ENCODE measurements at places on chromosomes 1 and 21. TPM values are rescaled to one million over a fixed set of nuclear protein-coding genes. Genes with fewer than 3 reads are reported as not detected.

NUAK2 gene
- total RNA-seq = 17.7 TPM

SUSD4 gene
- not detected for total RNA-seq

CFHR3 gene
- total RNA-seq = not detected

FCMR gene
- total RNA-seq = 1.1 TPM

LCE1D gene
- not detected for total RNA-seq

KCNQ4 gene
- total RNA-seq = 0.68 TPM

FAM89A gene
- 86.2 TPM for total RNA-seq

ELAVL4 gene
- not detected for total RNA-seq

VSIG8 gene
- not detected for total RNA-seq

CACHD1 gene
- 8.2 TPM for total RNA-seq

SASS6 gene
- total RNA-seq = 1.9 TPM

ADCY10 gene
- total RNA-seq = 0.06 TPM

PTAFR gene
- total RNA-seq = not detected

GLMN gene
- total RNA-seq = 11.7 TPM

PROK1 gene
- total RNA-seq = not detected

GRCh38 chr1:223886516-223886921, 40.8 kb upstream of the TP53BP2 start:
- DNase-seq = no peak

DNA sequence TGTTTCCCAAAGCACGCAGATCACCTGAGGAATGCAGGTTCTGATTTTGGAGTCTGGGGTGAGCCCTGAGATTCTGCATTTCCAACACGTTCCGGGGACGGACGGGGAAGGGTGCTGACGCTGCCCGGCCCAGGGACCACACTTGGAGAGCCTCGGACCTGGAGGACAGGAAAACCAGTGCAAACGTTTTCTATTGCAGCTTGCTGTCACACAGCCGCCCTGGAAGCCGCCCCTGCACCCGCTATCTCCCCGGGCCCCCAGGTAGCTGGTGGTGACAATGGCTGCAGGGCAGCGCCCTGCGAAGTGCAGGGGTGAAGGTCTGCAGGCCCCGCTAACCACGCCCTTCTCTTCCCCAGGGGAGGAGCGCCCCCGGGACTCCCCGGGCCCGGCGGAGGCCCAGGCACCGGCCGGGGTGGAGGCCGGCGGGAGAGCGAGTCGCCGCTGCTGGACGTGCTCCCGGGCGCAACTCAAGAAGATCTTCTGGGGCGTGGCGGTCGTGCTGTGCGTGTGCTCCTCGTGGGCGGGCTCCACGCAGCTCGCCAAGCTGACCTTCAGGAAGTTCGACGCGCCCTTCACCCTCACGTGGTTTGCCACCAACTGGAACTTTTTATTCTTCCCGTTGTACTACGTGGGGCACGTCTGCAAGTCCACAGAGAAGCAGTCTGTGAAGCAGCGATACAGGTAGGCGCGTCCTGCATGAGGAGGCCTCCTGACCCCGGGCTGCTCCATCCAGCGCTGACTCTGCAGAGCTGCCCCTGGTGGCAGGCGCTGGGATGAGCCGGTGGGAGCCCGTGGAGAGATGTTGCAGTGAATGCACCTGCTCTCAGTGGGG, 142.0 kb upstream of the COA6 start:
- DNase-seq = no peak

GRCh38 chr1:96695954-96696353, 25.6 kb upstream of the PTBP2 start:
- no peak for DNase-seq

DNA sequence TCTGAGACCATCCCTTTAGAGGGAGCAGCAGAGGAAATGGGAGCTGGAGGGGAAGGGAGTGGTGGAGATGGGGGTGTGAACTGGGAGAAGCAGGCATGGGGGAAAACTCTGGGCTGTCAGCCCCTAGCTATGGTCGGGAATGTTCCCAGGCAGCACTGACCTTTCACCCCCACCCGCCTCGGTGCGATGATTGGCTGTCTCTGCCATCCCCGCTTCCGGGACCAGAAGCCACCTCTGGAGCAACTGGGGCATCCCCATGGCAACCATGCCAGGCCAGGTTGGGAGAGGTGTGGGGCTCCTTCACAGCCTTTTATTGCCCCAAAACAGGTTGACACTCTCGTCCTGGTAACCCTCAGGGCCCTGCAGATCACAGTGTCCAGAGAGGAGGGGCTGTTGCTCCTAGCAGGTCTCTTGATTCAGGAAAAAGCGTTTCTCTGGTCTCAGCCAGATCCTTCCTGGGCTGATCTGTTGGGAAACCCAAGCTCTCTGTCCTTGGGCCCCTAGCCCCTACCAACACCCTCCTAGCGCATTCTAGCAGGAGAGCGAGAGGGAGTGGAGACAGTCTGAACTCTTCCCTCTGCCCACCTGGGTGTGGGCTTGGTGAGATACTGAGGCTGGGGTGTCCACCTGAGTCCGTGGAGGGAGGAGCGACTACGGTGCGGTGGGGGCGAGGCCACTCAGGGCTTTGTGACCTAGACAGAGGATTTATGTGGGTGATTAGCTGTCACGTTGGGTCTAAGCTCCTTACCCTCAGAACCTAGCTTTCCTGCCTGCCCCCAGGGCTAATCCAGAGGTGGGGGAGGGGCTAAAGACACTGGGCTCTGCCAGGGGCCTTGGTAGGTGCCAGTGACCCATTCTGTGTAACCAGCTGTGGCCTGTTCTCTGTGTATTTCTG, 12.2 kb upstream of the SLC6A9 start:
- DNase-seq = no peak

DNA sequence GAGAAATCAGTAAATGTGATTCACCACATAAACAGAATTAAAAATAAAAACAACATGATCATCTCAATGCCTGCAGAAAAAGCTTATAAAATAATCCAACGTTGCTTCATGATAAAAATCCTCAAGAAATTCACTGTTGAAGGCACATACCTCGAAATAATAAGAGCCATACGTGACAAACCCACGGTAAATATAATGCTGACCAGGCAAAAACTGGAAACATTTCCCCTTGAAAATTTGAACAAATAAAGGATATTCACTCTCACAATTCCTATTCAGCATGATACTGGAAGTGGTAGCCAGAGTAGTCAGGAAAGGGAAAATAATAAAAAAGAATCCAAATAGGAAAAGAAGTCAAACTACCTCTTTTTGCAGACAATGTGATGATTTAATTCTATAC, 148.8 kb downstream of the BRINP3 start:
- no peak for DNase-seq

- no peak for DNase-seq
Measured at GRCh38 chr1:119188926-119189325, 48.5 kb upstream of the WARS2 start.

DNA sequence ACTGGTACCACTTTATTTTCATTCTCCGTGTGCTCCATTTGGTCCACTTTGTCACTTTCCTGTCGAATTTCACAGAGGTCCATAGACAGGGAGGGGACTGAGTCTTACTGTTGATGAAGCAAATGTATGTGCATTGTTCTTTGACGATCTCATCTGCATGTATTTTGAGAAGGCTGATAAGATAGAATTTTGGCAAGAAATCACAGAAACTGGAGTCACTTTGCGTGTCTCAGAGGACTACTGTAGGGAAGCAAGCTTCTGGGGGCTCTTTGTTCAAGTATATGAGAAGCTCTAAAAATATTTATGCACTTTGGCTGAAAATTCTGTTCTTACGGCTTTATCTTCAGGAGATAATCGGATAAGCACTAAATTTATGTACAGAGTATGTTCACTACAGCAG, 78.1 kb downstream of the PCBP3 start:
- no peak for DNase-seq

DNA sequence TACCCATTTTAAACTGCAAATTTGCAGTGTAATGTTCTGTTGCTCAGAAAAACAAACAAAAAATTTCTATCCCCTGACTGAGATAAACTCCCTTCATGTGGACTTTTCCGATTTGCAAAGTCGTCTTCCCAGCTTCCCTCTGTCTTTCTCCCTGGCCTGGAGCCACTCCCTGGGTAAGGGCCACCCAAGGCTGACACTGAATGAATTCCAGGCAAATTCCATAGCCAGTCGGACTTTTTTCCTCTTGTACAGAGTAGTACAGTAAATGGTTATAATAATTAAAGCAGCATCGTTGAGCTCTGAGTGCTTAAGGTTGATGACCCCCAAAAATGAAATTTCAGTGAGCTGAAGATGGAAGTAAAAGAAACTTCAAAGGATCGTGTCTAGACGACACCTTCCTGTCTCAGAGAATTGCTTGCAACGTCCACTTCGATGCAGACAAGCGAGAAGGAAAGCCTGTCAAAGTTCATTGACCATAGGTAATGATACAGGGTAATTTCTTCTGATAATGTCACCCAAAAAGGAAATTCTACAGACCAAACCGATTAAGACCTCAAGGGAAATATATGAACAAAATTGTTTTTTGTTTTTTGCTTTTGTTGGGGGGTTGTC, 33.6 kb upstream of the LHX8 start:
- no peak for DNase-seq

- DNase-seq = no peak
Measured at GRCh38 chr1:17212009-17212408, 7.1 kb downstream of the PADI1 start.

- no peak for DNase-seq
Measured at GRCh38 chr1:158932171-158932570, 819 bp downstream of the PYHIN1 start.

DNA sequence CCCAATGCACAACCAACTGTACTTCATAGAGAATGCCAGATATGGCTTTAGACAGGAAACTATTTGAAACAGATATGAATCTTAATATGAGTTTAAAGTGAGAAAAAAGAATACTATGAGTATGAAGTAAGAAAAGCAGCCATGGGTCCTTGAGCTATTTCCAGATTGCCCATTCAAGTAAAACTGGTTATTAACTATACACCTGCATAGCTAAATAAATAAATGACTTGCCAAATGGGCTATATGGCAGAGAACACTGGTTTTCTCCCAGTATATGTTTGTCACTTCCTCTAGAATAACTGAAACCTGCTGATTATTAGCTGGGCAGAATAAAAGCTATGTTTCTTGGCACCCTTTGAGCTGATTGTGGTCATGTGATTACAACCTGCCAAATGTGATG, 17.0 kb upstream of the CD1C start:
- DNase-seq = no peak

DNA sequence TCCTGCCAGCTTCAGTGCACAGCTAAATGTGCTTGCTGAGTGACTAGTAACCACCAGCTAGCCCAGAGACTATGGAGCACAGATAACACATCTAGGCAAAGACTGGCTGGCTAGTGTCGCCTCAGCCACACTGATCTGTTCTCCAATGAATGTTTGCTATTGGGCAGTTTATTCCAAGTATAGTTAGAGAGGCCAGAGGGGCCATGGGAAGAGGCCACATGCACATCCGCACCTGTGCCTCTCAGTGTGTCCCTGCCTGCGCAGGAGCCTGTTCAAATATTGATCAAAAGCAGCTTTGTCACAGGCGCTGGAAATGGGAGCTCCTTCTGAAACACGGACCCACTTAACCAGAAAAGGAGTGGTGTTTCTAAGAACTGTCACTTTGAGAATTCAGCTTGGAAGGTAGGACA, 51.3 kb upstream of the ATP1A1 start:
- no peak for DNase-seq

DNA sequence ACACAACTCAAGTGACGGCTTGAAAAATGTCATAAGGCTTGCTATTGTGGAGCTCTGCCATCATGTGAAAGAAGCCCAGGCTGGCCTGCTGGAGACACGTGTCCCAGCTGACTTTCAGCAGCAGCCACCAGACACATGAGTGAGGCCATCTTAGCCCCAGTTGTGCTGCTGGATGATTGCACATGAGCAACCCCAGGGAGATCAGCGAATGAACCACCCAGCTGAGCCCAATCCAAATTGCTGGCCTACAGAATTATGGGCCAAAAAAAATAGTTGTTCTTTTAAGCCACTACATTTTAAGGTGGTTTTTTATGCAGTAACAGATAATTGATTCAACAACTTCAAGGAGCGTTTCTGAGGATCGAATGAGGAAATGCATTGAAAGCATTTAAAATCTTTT, 17.5 kb upstream of the CDA start:
- no peak for DNase-seq

DNA sequence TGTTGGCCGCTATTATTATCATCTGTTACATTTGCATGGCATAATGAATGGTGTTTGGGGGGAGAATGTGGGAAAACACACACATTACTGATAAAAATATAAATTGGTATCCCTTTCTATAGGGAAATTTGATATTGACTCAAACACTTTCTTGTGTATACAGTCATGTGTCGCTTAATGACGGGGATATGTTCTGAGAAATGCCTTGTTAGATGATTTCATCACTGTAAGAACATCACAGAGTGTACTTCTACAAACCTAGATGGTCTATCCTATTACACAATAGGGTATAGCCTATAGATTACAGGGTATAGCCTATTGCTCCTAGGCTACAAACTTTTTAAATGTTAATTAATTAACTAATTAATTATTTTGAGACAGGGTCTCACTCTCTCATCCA, 67.2 kb upstream of the B3GALNT2 start:
- DNase-seq = no peak

DNA sequence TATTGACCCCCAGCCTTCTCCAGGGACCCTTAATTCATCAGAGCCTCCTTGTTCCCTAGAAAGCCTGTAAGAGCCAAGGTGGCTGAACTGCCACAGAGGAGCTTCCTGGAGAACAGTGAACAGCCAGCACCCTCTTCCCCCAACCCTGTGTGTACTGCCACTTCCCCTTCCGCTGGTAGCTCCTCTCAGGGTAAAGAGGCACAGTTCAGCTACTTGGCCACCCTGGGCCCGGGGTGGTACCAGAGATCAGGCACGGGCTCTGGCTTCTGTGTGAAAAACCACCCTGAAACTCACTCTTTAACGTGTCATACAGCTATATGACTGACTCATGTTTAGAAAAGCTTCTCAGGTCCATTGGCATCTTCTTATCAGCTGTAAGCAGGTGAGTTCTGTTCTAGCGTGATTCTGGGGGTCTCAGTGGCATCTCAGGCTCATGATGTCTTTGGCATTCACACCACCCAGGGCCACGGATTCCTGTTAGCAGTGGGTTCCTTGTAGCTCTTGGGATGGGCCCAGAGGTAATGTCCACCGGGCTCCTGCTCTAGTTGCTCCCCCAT, 22.4 kb downstream of the ARMH1 start:
- no peak for DNase-seq

GRCh38 chr1:94901841-94902240, 25.1 kb downstream of the CNN3 start:
- DNase-seq = no peak

DNA sequence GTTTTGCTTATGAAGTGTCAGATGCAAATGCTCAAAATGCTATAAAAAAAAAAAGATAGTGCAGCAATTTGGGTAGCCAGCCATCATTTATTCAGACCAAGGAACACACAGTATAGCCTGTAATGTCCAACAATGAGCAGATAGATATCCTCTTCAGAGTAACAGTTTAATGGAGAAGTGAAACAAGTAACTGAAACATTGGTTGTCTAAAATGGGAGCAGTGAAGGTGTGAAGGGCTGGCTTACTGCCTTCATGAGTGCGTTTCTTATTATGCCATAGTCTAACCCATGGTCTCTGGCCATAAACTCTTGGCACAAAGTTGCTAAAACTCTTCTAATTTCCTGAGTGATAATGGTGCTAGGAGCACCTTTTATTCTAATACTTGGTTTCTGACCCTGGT, 11.4 kb downstream of the RGS5 start:
- no peak for DNase-seq
